Placental epithelial cell (primary cell): ENCODE measurements at places on chromosomes 2 and 18. TPM values are rescaled to one million over a fixed set of nuclear protein-coding genes. Genes with fewer than 3 reads are reported as not detected.

The ARL5A gene
- 38.1 and 60.7 TPM in 2 replicates for total RNA-seq

The RAB17 gene
- under 0.01 and 1.3 TPM in 2 replicates for total RNA-seq

The RIT2 gene
- total RNA-seq: not detected in 2 replicates

The SLC9A2 gene
- under 0.01 TPM in 2 replicates for total RNA-seq

The CD226 gene
- total RNA-seq: under 0.01 and 0.11 TPM in 2 replicates
